ENCODE measurements at places on chromosomes 4 and X. TPM values are rescaled to one million over a fixed set of nuclear protein-coding genes. Genes with fewer than 3 reads are reported as not detected.

The TMEM47 gene
- total RNA-seq, result 3.4 TPM

The SOWAHB gene
- 8.6 TPM for total RNA-seq

The UGT2B15 gene
- total RNA-seq, result 133 TPM

The FGFR3 gene
- 79.1 TPM for total RNA-seq

The DGKK gene
- total RNA-seq, result not detected

The CEP44 gene
- total RNA-seq, result 13.7 TPM

The GUCY1B1 gene
- total RNA-seq, result 42.1 TPM

The MMRN1 gene
- 25.2 TPM for total RNA-seq

The MAGEA2B gene
- not detected for total RNA-seq

The MAGEA1 gene
- total RNA-seq, result not detected

The CENPI gene
- 2.2 TPM for total RNA-seq

The MAGEE2 gene
- 0.12 TPM for total RNA-seq

The HS3ST1 gene
- total RNA-seq, result 4.0 TPM

The ASB12 gene
- total RNA-seq, result 1.2 TPM

The TKTL2 gene
- total RNA-seq, result not detected

The FAM53A gene
- 0.65 TPM for total RNA-seq

DNA sequence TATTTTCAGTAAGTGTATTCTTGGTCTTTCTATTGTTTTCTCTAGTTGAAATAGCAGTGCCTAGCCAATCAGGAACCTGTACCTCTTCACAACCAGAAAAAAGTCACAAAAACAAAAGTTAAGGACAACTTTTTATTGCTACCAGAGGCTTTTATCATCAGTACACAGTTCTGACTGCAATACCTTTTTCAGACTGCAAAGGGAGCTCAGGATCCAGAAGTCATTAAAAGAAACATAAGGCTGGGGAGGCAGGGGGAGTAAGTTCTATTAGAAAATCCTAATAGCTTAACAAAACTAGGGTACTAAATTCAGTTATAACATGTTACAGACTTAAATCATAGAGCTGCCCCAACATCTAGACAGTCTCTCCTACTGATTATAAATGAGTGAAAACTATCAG is 28.8 kb downstream of the CCNI start:
- DNase-seq, result no peak

- DNase-seq, result no peak
Observed at GRCh38 chr4:19239565-19239964, 1012.1 kb upstream of the SLIT2 start.

- no peak for DNase-seq
Observed at GRCh38 chr4:140174543-140174942, 20.6 kb upstream of the MAML3 start.

DNA sequence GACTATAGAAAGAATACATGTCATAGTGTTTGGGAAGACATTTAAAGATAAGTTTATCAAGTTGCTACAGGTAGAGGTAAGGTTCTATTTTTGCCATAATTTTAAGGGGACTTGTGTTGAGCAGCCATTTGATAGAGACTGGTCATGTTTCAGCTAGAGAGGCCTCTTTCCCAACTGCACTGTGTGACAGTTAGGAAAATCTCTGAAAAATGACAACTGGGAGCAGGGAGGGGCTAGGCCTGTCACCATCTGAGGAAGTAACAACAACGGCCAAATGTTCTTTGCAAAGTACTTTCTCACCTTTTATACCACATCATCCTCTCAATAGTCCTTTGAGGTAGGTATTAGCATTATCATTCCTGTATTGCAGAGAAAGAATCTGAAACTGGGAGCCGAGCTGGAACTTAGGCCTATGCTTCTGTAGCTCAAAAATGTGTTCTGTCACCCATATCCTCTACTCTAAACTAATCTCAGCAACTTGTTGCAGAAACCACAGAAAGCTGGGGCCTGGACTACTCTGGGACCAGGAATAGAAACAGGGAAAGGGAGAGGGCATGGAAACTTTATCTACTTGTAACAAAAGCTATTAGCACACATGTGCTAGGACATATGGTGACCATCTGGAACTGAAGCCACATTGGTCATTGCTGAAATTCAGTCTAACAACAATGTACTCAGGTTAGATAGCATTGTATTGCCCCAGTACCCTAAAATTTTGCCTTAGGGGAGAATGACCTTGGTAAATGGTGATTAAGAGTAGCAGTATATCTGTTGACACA is 198.9 kb downstream of the MID1IP1 start:
- DNase-seq, result no peak

GRCh38 chr4:39526765-39527295 is 409 bp downstream of the UGDH start:
- DNase-seq, result no peak

- no peak for DNase-seq
Observed at GRCh38 chr4:118326585-118326984, 26.2 kb downstream of the PRSS12 start.

DNA sequence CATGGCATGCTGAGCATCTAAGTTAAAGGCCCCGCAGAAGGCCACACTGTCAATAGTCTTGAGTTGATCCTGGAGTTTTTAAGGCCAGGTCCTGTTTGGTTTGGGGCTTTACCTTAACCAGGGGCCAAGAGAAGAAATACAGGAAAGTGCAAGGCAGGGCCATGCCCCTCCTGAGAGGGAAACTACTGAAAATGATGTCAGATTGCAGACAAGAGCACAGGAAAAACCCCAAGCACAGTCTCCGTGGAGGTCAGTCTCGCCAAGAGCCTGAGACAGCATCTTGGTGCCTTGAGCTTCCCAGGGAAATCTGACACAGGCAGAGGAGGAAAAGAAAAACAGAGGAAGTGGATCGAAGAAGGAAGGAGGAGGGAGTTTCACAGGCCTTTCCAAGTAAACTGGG is 32.2 kb upstream of the GATB start:
- no peak for DNase-seq

GRCh38 chr4:142402156-142402555 is 443.9 kb downstream of the INPP4B start:
- DNase-seq, result no peak

DNA sequence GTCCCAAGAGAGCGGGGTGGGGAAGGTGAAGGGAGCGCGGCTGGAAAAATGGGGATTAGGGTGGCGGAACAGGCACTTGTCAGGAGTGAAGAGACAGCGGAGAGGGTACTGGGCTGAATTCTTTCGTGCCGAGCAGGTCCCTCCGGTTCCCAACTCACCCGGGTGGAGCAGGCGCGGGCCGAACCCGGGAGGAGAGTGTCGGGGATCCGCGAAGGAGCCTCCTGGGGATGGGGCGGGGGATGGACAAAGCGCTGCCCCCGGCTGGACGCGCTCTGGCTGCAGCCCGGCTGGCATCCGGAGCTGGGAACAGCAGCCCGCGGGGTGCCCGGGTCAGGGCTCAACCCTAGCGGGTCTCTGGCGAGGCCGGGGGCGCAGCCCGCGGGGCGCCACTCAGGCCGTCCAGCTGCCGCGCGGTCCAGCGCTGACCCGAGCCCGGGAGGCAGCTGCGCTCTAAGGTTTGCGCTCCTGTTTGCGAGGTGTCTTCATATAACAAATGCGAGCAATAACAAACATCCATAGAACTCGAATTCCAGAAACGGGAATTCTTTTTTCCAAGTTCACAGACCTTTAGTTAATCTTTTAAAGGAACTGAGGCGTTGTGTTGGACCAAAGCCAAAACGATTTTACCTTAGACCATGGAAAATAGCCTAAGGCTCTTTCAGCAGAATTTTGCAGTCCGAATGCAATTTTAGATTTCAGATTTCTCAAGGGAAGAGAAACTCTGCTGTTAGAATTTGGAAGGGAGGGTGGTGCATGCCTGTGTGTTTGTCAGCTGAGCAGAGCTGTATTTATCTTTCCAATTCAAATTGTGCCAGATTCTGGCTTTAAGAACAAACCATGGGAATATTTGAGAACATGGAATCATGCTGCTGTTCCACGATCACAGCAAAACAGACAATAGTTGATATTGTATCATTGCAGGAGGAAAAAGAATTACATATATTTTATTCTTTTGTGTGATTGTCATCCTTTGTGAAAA is 744 bp downstream of the NPY5R start:
- peak; percentile 43 for DNase-seq

DNA sequence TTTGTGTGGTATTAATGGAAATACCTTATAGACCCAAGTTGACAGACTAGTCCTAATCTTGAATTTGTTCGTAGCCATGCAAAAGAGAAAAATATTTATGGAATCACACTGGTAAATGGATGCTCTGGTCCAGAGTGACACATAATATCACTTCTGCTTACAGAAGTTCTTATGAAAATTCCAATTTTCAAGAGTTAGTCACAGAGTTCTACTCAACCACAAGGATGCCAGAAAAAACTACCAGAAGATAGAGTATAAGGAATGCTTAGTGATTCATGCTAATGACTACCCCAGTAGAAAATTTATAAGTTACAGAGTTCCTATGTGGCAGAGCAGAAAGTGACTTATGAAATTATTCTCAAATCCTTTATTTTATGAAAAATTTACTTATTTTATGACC is 1384.8 kb downstream of the FAM133A start:
- DNase-seq, result no peak

DNA sequence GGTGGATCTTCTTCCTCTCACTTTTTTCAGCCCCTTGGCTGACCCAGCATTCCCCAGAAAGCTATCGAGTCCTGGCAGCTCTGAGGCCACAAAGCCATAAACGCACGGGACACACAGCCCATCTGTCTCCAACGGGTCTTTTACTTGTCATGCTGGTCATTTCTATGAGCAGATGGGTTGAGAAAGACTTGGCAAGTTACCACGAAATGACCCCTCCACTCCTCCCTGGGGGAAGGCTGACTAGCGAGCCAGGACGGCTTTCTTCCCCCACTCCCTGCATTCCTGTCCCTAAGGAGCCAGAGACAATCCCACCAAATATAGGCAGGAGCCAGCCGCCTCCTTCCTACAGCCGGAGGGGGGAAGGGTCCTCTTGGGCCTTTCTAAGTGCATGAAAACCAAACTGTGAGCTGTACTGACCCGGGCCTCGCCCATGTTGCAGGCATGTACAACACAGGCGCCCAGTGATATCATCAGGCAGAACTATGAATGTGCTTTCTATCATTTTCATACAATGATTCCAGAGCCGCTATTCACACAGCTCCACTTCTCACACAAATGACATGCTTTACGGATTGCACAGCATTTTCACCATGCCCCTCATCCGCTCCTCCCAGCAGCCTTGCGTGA is 28.6 kb downstream of the AFAP1 start:
- DNase-seq, result no peak

- no peak for DNase-seq
Observed at GRCh38 chr4:56531823-56532222, 26.2 kb downstream of the ARL9 start.

DNA sequence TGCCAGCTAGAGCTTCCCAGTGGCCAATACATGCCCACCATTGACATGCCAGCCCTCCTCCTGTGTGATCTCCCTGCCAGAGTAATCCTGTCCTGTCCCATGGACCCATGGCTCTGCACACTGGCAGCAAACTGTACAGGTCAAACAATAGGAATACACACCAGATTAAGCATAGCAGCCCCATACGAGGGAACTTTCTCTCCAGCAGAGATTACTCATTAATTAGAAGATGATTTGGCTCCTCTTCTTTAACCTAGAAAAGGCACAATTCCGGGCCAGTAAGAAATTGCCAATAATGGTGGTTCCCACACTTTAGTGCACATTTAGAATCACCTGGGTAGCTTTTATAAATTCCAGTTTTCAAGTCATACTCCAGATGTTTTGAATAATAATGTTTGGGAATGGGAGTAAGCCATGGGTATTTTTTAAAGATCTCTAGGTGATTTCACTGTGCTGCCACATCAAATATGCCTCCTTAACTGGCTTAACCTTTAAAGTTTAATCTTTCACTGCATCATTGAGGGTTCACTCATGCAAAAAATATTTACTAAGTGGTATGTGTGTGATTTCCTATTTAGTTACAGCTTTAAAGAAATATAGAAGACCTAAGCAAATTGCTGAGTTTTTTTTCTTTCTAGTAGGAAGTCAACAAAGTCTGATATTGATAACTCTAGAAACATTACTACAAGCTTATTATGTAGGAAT is 277.6 kb upstream of the NWD2 start:
- DNase-seq, result no peak

DNA sequence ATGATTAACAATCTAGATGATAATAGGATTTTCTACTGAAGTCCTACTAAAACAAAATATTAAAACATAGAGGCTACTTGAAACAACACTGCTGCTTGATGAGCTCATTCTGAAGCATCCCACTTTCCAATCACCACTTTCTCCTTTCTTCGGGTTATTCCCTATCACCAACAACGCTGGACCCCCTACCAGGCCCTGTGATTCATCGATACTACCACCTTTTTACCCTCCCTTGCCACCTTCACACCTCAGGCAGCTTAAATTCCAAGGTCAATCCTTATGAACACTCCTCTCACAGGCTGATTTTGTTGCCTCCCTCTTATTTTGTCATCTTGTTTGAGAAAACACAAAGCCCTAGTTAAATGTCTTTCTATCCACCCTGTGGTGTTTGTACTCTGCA is 102.6 kb downstream of the IQCM start:
- DNase-seq, result no peak

- DNase-seq, result no peak
Observed at GRCh38 chr4:71630803-71631202, 153.1 kb downstream of the GC start.

DNA sequence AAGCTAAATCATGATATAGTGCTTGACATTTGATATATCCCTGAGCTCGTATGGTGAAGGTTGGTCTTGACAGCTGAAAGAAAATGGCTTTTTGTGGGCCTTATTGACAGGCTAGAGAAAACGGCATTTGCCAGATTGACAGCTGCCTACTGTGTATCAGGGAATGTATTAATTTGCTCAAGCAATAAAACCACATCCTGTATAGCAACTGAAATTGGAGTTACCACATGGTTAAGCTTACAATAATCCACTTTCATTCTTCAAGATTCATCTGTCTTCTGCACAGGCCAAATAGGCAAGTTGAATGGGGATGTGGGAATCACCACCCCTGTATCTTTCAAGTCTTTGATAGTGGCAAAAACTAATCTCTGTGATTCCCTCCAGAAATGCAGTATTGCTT is 76.2 kb upstream of the IL2 start:
- no peak for DNase-seq

DNA sequence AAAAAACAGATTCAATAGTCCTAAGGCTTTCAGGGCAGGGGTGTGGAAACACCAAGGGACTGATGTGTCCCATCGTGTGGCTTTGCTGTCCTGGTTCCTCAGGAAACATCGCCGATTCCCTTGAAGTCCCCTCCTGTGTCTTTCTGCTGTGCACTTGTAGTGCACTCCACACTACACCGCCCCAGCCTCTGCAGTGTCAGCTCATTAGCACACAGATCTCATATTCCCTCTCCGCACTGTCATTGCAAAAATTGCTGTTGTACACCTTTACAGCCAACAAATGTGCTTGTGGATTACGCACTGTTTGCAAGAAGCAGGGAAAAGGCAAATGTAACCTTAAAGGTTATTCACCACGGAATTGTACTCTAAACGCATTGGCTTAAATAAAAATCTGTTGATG is 5.3 kb downstream of the GRIA3 start:
- DNase-seq, result no peak

- no peak for DNase-seq
Observed at GRCh38 chrX:122203399-122203798, 980.7 kb upstream of the GRIA3 start.
